T-helper 22 cell (primary cell): ENCODE measurements at places on chromosomes 4 and X.

- no peak for DNase-seq
These were observed 37.9 kb downstream of the NUDT6 start for GRCh38 chr4:122884499-122884898.

DNA sequence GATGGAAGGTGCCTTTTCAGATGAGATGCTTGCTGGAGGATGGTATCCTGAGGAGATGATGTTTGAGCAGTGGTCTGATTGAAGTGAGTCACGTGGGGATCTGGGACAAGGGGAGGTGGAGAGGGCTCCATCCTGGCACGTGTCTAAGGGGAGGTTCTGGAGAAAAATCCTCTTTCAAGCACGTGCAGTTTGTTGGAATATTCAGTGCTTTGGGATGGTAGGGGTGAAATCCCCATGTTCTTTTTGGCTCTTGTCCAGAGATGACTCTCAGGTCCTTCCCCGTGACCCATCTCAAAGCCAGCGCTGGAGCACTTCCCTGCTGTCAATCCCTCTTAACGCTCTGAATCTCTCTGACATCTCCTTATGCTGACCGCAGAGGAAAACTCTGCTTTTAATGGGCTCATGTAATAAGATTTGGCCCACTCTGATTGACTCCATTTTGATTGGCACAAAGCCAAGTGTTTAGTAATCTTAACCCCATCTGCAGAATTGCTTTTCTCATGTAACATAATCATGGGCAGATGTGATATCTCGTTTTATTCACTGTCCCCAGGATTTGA lies 10.8 kb upstream of the KLKB1 start:
- no peak for DNase-seq

GRCh38 chr4:97150966-97151365 lies 992.3 kb downstream of the STPG2 start:
- DNase-seq: no peak

- DNase-seq: no peak
These were observed 96.5 kb upstream of the MAOA start for GRCh38 chrX:43559644-43560043.

DNA sequence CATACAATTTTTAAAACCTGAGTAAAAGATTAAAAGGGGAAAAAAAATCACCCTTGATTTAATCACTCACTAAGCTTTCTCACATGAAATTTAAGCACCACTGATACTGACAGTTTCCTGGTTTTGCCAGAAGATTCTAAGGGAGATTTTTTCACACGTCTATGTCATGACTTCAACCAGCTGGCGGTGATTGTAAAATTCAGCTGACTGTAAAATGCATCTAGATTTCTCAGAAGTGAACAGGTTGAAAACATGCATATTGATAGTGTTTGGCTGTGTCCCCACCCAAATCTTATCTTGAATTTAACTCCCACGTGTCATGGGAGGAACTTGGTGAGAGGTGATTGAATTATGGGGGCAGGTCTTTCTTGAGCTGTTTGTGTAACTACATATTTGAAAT lies 566.8 kb downstream of the PCDH18 start:
- DNase-seq: no peak

DNA sequence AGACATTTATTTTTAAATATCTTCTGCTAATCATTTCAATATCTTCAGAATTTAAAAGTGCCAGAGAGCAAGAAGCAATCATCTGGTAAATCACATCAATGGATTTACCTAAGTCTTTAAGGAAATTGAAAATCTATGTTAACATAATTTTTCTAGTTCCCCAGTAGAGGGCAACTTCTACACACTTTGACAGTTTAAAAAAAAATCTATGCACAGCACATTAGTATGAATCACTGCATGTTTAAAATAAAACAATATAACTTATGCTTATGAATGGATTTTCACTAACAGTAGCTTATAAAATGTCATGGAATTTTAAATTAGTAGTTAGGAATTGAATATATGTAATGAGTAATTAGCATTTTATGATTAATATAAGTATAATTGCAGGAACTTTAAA lies 126.5 kb downstream of the REELD1 start:
- no peak for DNase-seq

GRCh38 chr4:165518024-165518616 lies 139.3 kb downstream of the CPE start:
- DNase-seq: no peak

GRCh38 chr4:70531981-70532380 lies 13.6 kb downstream of the AMTN start:
- DNase-seq: no peak

GRCh38 chrX:122464341-122464740 lies 719.7 kb upstream of the GRIA3 start:
- DNase-seq: no peak

DNA sequence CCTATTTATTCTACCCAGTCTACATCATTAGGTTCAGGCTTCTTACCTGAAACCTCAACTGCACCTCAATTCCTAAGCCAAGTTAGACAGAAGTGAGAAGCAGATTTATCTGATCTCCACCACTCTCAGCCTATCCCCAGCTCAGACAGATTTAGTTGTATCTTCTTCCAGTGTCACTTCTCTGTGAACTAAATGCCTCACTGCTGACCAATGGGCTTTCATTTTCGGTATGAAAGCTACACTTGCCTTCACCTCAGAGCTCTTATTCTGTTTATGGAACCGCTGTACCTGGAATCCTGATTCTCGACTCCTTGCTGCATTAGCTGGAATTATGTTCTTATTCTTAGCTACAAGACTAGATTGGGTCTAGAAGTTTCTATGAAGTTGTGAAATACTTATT lies 833.2 kb downstream of the CCSER1 start:
- no peak for DNase-seq

GRCh38 chrX:14956813-14957582 lies 83.8 kb downstream of the MOSPD2 start:
- DNase-seq: no peak

DNA sequence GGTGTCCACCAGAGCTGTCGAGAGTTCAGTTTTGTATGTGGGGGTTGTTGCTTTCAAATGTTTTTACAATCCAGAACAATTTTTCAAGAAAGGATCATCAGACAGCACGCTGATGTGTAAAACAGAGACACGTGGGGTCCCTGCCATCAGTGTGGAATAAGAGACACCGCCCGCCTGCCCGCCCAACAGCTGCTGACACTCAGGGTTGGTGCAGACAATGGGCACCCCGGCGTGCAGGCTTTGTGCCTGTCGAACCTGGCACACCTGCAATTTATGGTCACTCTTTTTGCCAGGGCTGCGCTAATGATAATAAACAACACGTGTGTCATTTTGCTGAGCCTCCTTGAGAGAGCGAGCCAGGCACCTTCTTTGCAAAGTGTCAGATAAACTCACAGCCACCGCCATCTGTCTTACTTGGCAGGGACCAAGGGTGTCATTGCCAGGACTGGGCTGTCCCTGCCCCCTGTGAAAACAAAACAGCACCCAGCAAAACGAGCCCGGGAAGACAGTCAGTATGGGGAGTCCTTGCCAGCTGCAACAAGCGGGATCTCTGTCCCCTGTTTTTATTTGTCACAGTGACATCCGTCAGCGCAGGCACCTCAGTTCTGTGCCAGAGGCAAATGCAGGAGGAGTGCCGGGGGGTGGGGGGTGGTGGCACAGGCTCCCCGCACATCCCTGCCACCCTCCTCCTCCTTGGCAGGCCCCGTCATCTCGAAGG lies 69.1 kb downstream of the PSAPL1 start:
- no peak for DNase-seq
